RPMI7951 (cell line): ENCODE measurements at places on chromosomes 7 and 10.

- DNase-seq, result no peak
Measured at GRCh38 chr10:46091080-46091827, 45.2 kb upstream of the MSMB start.

GRCh38 chr7:150939466-150939865 is 38.7 kb downstream of the KCNH2 start:
- no peak for DNase-seq

DNA sequence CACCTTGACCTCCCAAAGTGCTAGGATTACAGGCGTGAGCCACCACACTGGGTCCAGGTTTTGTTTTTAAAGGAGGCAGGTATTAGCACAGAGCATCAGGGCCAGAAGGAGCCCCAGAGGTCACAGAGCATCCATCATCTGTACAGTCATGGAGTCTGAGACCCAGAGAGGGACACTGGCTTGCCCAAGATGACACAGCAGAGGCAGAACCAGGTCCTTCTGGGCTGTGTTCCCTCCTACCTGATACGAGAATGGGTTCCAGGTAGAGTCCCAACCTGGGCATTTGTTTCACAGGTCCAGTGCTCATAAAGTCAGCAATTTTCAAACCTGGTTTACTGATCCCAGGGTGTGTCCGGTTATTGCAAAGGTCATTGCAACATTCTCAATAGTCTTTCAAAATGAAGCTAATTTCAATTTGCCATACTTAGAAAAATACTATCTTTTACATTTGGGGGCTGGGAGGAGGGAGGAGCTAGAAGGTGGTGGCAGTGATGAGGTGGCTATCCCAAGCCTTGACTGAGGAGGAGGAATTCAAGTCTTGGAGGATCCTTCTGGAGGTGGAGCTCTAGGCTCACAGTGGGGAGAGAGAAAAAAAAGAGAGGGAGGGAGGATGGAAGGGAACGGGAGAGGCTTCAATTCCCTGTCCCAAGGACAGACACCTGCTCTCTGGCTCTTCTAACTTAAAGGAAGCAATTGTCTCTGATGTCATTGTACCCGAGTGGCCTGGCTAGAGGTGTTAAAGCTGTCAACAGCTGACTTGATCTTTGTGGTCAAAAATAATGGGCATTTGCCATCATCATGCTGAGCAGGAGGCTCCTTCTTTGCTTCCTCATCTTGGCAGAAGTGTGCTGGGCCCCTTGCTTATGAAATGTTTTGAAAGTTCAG is 8.1 kb downstream of the MXI1 start:
- no peak for DNase-seq

DNA sequence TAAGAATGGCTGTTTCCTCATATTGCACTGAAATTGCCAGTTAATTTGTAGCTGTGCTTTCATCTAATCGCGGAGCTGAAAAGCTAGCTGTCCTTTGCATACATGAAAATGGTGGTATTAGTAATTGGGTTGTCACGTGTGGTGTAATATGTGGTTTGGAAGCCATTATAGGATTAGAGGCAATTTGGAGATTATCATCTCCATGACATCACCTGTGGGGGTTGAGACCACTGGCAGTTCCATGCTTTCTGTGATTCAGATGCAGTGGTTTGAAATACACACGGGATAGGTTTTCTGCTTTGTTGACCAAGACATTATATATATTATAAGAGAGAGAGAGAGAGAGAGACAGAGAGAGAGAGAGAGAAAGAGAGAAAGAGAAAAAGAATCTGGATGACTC is 180.8 kb downstream of the RAB11FIP2 start:
- no peak for DNase-seq
